ENCODE measurements at places on chromosomes 2 and 18. TPM values are rescaled to one million over a fixed set of nuclear protein-coding genes. Genes with fewer than 3 reads are reported as not detected.

OTOS gene
- total RNA-seq, result not detected

AKAIN1 gene
- total RNA-seq, result not detected

DPP10 gene
- total RNA-seq, result 73.0 TPM

CYP27C1 gene
- total RNA-seq, result 4.1 TPM

CCL20 gene
- total RNA-seq, result 0.36 TPM

TRIM43 gene
- total RNA-seq, result not detected

DUSP2 gene
- total RNA-seq, result 40.6 TPM

IL36RN gene
- 0.84 TPM for total RNA-seq

- DNase-seq, result no peak
These were observed 183.2 kb downstream of the KLHL29 start for GRCh38 chr2:23568211-23568610.

DNA sequence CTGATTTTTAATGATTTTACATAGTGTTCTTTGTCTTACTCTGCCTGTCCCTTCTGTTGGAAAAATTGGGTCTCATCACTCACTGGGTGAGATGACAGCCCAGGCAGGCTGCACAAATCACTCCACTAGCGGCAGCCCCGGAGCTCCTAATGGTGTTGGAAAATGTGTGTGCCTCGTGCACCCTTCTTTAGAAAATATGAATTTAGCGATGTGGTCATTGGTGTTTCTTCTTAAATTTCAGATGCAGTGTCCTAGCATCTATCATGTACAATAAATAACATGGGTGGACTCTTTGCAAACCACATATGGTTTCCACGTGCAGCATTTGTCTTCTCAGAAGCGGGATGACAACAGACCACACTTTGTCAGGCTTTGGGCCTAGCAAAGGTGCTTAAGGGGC lies 194.2 kb downstream of the ACKR3 start:
- DNase-seq, result no peak

GRCh38 chr2:172726172-172726735 lies 9.4 kb upstream of the RAPGEF4 start:
- DNase-seq, result no peak

DNA sequence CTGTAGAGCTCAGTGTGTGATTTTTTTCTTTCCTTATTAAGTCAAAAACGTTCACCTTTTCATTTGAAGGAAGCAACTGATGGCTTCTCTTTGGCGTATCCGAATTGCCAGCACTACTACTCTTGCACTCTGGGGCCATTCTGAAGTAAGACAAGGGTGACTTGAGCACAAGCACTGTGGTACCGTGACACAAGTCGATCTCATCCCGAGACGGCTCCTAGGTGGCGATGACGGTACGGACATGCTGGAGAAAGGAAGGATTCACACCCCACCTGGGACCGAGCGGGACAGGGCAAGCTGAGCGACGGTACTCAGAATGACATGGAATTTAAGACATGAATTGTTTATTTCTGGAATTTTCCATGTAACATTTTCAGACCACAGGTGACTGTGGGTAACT lies 36.8 kb upstream of the LDLRAD4 start:
- no peak for DNase-seq

DNA sequence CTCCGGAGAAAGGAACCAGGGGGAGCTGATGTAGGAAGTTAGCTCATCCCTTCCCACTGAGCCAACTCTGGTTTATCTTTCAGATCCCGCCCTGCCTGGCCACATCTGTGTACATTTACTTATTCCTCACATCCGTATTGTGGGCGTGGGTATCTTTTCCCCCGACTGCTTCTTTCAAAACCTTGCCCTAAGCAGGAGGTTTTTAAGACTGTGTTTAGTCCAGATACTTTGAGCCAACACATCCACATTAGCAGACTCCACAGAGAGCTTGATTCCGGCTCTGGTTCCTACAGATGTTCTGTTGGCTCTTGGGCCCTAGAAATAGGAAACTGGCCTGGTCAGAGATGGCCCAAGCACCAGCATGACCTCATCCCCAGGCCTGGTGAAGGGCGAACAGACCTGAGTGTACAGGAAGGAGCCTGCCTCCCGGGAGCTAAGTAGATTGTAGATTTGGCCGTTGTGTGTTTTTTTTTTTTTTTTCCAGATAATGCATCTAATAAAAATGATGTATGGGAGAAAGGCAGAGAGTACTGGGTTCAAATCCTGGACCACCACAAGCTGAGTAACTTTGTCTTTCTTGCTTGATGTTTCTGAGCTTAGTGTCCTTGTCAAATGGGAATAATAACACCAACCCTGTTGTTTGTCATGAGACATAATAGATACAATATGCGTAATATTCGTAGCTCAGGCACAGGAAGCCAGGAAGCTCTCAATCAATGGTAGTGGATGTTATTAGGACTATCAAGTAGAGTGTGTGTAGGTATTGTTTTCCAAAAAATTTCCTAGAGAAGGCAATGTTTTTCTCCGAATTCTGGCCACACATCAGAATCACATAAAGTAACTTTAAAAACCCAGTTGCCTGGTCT lies 92.3 kb downstream of the PRKCE start:
- DNase-seq, result no peak

DNA sequence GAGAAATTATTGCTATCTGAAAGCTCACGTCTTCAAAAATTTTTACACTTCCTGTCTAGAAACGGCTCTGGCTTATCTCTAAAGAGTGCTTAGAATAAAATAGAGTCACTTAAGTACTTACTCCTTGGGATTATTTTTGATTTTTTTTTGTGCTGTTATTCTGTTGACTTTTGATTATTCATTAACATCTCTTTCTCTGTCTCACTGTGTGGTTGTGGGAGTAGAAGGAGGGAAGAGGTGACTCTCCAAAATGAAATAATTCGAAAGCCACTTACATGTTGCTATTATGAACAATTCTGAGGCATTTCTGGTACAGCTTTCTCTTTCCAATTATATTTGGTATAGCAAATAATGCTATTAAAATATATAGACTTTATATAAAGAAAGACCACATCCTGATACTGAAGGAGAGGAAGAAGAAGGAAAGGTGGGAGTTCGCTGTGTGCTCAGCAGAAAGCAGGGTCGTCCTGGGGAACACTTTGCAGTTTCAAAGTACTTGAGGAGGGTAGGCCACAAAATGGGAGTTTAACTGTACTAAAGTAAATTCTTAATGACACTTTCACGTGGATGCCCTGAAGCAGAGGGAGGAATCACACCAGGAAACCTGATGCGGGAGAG lies 9.6 kb upstream of the MMADHC start:
- no peak for DNase-seq
